ENCODE measurements at places on chromosomes 7 and 10.
A peak's percentile ranks its signal among the peaks of the same experiment; 100 is the strongest.

- DNase-seq, result no peak
Measured at GRCh38 chr7:45710271-45711160, 136.3 kb downstream of the ADCY1 start.

DNA sequence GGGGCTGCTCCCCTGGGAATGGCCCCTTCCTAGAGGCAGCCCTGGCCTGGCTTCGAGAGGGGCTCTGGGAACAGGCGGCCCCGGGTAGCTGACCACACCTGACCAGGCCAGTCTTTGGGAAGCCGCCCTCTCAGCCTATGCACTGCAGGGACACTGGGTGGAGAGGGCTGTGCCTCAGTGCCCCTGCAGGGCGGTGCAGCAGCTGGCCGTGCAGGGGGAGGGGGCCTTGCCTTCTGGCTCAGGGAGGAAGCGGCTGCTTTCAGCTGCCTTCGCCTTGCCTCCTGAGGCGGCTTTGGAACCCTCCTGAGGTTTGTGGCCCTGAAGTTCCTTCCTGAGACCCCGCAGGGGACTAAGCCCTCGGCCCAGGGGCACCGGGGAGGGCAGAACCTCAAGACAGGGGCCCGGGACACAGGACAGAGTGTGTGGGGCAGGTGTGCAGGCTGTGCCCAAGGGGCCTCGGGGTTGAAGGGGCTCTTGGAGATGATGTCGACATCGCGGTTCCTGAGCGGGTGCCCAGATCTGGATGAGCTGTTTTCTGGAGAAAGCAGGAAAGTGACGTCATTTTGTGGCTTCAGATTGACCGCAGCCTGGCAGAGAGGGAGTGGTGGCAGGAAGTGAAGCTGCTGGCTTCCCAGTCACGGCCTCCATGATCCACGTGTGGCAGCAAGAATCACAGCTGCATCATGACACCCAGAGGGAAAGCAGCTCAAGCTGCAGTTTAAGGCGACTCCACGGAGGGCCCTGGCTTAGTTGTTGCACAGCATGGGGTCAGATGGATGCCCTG, 17.7 kb downstream of the ADAM8 start:
- DNase-seq, result peak; percentile 64

GRCh38 chr7:2956076-2956475, 87.6 kb downstream of the CARD11 start:
- no peak for DNase-seq

DNA sequence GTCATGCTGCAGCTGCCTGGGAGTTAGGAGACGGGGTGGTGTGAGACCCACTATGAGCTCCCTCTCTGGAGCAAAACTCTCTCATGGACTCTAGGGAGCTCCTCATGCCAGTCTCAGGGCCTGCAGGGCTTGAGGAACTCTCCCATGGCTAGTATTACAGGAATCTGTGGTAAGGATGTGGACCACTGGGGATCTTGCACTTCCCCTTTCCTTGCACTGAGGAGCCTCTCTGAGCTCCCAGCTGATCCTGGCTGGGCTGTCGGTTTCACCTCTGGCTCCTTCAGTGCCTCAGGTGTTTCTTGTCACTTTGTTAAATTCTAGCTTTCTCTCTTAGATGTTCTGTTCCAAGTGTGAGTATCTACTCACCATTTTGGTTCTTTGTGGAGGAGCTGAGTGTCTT, 71.6 kb upstream of the IMMP2L start:
- DNase-seq, result no peak

GRCh38 chr10:12181065-12181775, 14.5 kb downstream of the NUDT5 start:
- DNase-seq, result no peak

DNA sequence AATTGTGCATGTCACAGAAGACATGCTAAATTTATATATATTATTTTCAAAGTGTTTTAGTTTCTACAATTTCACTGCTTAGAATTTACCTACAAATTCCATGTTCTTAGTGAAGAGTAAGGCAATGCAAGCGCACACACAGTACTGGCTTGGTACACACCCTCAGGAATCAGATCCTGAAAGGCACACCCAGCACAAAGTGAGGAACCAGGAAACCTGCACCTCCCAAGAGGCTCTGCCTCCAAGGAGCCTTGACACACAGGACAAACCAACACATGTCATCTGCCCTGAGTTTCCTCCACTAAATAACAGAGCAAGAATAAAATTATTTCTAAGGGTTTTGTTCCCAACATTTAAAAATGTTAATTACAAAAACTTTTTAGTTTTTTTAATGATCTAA, 156.2 kb downstream of the PARD3 start:
- DNase-seq, result no peak

GRCh38 chr10:8985651-8986050, 931.2 kb downstream of the GATA3 start:
- DNase-seq, result no peak

GRCh38 chr10:6445671-6446316, 134.3 kb downstream of the PRKCQ start:
- DNase-seq, result no peak

- DNase-seq, result no peak
Measured at GRCh38 chr10:124605481-124605855, 138.7 kb downstream of the FAM53B start.

GRCh38 chr7:94303695-94304094, 91.0 kb upstream of the COL1A2 start:
- no peak for DNase-seq

DNA sequence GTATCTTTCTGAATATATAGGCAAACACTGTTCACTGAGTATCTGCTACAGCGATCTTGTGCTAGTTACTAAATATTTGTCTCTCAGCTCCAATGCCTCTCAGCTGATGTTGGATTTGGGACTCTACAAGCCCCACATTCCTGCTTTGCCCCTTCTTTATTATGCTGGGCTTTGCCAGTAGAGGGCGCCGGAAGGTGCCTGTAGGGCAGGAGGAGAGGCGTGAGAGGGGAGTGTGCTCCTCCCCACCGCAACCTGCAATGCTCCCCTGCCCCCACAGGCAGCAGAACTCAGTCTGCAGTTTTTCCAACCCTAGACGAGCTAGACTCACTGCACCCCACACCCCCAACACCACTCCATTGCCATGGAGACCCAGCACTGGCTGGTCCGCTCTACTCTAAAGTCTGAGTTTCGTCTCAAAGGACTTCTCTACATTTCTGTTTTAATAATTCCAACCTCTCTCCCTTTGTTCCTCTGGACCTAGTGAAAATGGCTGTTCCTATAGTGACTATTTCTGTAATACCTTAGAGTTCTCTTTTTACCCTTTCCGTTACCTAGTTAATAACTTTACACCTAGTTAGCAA, 337.6 kb downstream of the CCSER2 start:
- no peak for DNase-seq

DNA sequence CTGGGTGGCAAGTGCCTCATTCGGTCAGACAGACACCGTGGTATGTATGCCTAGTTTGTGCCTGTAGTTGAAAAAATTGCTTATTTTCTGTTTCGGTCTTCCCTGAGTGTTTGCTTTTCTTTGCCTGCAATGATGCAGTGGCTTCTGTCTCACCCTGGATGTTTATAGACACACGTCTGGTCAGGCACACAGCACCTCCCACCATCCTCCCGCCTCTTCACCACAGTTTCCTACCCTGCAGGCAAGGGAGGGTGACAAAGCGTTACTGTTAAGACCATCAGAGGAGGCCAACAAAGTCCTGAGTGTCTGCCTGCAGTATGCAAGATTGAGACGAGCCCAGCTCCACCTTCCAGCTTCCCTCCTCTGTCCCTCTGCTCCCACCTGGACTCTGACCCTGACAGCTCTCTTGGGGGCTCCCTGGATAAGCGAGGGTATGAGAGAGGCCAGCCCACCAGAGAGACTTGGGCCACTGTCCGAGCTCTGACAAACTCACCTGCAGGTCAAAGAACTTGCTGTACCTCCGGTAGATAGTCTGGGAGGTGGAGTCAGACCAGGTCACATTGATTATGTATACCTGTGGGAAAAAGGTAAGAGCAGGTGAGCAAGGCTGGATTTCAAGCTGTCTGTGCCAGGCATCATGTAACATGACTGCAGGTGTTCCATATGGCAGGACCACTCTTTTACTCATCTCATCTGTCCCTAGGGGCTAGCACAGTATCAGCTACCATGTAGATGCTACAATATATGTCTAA, 54.4 kb downstream of the SH3PXD2A start:
- DNase-seq, result no peak

GRCh38 chr7:143002106-143002505, 24.8 kb downstream of the OR9A2 start:
- DNase-seq, result no peak

- DNase-seq, result no peak
Measured at GRCh38 chr7:24943096-24943948, 36.7 kb downstream of the OSBPL3 start.

DNA sequence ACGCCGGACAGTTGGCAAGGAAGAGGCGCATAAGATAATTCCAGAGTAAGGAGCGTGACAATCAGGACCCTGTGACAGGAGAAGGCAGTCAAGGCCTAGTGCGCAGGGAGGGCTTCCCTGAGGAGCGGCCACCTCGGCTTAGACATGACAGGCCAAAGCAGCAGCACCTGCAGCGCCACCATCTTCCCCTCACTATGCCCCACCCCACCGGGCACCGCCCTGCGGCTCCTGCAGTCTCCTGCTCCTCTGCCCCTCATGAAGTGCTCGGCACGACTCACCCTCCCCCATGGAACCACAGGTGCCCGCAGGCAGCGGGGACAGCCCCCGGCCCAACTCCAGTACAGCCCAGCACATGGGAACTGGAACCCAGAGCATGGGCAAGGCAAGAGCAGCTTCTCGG, 11.8 kb downstream of the MAD1L1 start:
- no peak for DNase-seq

GRCh38 chr7:113071465-113071864, 15.2 kb downstream of the GPR85 start:
- no peak for DNase-seq

DNA sequence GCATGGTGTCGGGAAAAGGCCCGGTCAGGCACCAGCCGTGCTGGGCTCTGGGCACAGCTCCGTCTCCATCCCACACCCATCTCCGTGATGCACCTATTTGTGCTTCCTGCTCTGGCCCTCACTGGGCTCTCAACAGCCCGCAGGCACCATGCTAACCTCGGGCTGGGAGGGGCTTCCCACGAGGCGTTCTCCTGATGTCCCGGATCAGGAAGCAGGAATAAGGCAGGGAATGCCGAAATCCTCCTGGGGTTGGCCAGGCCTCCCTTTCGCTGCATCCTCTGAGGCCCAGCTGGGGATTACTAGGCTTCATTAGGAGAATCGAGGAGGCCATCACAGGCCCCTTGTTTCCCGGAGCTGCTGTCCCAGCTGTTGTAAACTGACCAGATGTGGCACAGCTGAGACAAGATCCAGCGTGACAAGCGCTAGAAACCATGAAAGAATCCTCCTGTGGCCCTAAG, 72.0 kb downstream of the FAM53B start:
- no peak for DNase-seq

GRCh38 chr7:155182406-155182970, 112.4 kb downstream of the HTR5A start:
- DNase-seq, result no peak

DNA sequence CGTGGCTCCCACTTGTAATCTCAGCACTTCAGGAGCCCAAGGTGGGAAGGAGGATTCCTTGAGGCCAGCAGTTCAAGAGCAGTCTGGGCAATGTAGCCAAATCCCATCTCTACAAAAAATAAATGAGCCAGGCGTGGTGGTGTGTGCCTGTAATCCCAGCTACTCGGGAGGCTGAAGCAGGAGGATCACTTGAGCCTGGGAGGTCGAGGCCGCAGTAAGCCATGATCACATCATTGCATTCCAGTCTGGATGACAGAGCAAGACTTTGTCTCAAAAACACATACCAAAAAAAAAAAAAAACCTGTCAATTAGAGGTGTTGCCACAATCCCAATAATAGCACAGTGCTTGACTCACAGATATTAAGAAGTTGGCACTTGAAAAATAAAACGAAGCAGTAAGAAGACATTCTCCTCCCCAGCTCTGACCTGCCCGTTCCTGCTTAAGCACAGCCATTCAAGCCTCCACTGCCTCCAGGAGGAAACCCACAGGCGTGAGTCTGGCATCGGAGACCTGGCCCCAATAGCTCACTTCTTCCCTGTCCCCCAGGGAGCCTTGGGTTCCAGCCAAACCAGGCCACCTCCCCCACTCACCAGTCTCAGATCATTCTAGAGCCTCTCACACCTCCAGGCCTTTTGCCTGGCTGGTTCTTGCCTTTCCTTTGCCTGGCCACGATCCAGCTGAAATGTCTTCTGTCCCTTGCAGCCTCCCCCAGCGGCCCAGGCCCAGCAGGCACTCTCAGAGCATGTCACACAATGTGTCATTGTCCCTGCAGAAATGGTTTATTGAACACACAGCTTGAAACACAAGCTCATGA, 45.3 kb upstream of the GTF2I start:
- DNase-seq, result no peak

DNA sequence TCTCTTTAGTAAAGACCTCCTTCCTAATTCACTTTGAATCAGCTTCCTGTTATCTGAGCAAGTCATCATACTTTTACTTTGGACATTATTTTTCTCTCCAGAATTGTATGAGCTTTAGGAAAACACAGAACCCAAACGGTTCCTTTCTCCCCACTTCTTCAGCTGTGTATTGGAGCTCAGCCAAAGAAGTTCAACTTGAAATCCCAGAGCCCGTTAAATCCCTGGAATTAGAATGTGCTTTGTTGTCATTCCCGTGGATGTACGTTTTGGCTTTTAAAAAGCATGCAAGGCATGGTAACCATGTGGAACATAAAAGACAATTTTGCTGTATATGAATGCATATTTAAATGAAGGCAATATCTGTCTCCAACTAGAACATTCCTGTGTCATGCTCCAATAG, 46.6 kb downstream of the AGMO start:
- DNase-seq, result no peak

GRCh38 chr7:113832196-113832745, 86.5 kb downstream of the PPP1R3A start:
- no peak for DNase-seq

DNA sequence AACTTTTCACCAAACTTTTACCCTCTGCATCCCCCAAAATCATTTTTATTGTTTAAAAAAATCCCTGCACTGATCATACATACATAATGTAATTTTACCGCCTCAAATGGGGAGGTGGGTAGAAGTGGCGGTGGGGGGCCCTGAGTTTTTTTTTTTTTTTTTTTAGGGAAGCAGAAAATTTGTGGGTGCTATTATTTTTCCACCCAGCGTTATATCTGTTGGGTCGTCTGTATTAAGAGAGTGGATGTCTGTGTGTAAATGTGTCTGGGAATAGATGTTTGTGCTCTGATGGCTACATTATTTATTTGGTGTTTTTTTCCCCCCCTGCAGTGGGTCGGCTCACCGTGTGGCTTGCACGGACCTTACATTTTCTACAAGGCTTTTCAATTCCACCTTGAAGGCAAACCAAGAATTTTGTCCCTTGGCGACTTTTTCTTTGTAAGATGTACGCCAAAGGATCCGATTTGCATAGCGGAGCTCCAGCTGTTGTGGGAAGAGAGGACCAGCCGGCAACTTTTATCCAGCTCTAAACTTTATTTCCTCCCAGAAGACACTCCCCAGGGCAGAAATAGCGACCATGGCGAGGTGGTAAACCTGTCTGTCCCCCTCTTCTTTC, 438 bp downstream of the ARID5B start:
- no peak for DNase-seq

DNA sequence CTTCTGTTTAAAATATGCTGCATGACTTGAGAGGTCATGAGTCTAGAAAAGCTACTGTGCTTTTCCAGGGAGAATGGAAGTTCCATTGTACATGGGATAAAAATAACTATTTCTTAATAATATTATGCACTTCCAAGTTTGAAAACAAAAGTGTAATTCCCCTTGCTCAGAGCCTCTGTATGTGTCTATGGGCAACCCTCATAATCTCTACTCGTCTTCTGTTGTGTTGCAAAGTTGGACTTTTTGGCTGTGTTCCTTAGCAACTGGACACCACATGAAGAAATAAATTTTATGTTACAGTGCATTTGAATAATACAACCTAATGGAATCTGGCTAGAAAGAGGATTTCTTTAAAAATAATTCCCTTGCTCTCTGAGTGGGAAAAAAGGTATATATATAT, 242.6 kb downstream of the TWIST1 start:
- no peak for DNase-seq
